ENCODE measurements at places on chromosomes 5 and 9.

DNA sequence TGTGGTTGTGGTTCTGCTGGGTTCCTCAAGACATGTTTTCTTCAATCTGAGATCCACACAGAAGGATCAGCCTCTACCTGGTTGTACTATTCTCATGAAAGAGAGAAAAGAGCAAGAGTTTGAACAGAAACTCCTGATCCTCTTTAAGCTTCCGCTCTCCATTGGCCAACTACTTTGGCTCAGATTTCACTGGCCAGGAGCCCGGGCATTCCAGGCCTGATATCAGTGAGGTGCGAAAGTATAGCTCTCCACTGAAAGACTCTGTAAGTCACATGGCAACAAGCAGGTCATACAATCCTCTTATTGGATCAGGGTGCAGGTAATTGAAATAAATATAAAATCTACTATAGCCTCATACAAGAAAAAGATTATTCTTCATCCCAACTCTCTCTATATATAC is 920.5 kb downstream of the TLE4 start:
- no peak for DNase-seq

DNA sequence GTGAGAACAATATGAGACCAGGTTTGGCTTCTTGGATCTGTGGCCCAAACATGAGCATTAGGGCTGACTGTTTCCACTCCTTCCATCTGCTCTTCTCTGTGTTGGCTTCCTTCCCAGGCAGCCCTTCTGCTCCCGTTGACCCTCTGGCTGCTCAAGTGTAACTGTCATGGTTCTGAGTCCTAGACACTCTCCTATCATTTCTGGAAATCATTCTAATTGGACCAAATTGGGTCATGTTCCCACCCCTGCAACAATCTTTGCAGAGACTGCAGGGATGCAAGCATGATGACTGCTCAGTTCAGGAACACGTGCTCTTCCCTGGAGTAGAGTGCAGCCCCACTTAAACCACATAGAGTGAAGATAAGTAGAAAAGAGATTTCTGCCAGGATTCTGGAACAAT is 741.4 kb downstream of the TAF11L14 start:
- no peak for DNase-seq

GRCh38 chr9:37650299-37650872 is 368 bp upstream of the FRMPD1 start:
- DNase-seq = no peak

- DNase-seq = no peak
These were observed 44.5 kb downstream of the SECISBP2 start for GRCh38 chr9:89362647-89363310.

DNA sequence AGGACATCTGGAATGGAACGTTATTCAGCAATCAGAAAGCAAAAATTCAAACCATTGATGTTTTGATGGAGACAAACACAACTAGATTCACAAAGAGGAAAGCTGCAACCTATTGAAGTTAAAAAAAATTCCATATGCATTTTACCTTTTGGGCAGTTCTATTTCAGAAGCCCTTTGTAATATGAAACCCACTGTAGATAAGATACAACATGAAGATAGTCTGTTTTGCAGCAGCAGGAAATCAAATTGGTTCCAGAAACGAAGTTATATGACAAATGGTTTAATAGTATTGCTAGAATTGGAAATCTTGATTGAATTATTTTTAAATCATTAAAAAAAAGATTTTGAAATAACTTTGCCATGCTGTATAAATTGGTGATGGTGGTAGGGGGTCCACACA is 872 bp downstream of the LIX1 start:
- no peak for DNase-seq

DNA sequence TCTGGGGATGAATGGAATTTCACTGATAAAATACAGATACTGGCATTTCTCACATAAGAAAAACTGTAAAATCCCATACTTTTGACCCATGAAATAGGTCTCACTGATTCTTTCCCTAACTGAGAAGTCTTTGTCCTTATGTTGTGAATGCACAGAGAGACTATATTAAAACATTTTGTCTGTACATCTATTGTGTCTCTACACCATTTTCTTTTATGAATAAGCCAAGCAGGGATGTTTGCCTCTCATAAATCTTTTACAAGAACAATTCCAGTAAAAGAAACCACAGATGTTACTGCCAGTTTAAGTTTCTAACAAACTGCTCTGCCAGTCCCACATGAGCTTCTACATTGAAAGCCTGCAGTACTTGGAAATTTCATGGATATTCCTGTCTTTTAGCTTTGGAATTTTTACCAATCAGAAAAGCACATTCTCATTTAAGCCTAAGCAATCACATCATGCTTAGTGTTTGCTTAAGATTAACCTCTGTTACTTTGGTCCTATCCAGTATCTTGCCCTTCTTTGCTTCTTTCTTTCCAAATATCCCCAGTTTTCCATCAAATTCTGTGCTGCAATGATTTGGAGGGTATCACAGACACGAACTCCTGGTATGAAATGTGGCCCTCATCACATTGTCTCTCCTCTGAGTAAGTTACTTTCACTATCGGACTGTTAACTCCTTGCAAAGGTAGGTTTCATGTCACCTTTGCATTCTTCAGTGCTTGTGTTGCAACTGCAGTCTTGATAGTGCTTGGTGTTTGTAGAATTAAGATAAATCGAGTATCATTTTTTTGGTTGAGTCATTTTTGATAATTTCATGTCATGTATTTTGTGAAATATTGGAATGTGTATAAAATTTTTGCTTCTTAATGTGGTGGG is 415.1 kb upstream of the ADAMTSL1 start:
- no peak for DNase-seq

- DNase-seq = no peak
These were observed 135.4 kb downstream of the ISL1 start for GRCh38 chr5:51518607-51519006.

DNA sequence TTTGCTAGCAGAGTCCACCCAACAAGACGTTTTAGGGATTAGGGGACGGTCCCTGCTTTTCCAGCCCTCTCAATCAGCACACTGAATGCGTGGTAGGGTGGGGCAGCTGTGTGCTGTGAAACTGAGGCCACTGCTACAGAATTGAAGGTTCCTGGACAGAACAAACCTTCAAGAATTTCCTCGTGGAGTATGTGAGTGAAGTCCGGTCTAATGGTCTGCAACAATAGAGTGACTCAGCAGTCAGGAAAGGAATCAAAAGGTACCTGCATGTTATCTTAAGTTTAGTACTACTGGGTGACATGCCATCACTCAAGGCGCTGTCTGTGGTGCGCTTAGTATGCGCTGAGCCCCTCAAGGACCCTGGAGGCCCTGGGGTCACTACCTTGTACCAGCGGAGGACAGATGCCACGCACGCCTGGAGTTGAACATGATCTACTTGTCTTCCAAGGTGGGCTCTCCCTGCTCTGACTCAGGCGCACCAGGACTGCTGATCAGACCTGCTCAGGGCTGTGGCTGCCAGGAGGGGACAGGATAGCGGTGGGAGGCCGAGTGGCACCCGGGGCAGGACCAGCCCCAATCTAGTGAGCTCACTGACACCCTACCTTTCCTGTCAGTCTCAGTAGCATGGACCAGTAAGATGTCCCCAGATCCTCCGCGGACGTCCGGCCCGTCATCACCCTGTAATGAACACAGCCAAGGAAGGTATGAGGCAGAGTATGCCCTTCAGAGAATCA is 50.5 kb downstream of the PRRT1B start:
- no peak for DNase-seq

DNA sequence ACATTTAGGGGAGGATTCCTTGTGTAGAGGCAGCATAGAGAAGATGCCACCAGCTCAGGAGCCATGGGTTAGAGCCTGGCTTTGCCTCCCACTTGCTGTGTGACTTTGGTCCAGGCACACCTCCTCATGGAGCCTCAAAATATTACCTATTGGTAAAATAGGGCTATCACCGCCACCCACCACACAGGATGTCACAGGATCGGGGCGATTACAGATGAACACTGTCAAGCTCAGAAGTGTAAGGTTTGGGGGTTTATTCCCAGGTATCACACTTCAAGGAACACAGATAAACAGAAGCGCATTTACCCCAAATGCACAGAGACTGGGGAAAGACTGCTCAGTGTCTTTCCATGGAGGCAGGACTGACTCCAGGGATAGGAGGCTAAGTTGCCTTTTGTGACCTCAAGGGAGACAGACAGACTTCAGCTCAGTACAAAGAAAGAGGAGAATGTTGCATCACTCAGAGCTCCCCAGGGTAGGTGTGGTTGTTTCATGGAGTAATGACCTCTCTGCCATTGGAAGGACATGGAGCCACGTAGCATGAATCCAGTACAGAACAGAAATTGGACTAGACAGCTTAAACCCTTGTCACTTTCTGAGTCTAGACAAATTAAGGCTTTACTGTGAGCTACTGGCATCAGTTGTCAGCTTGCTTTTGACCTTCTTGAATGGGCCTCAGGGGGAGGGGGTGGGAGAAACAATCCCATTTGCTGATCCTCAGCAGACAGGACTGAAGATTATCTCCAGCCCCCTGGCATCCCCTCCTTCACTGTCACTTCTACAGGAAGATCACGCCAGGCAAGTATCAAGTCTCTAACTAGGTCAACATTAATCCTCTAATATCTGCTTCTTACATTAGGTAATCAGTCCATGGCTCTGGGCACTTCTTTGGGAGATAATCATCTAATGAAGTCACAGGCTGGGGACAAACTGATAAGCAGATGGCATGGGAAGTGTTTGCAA is 6.5 kb downstream of the TRAF1 start:
- DNase-seq = no peak

DNA sequence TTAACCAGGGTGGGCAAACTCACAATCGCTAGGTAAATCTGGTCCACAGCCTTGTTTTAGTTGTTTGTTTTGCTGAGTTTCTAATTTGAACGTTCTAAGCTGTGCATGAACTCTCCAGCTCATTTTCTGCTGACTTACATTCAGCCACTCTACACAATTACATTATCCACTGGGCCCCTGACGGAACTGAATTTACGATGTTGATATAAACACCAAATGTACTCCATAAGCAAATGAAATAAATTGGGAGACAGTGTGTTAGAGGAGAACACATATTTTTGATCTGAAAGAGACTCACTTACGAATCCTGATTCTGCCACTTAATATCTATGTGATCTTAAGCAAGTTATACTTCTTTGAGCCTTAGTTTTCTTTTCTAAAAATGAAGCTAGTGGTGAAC is 393.4 kb downstream of the ZNF608 start:
- DNase-seq = no peak

DNA sequence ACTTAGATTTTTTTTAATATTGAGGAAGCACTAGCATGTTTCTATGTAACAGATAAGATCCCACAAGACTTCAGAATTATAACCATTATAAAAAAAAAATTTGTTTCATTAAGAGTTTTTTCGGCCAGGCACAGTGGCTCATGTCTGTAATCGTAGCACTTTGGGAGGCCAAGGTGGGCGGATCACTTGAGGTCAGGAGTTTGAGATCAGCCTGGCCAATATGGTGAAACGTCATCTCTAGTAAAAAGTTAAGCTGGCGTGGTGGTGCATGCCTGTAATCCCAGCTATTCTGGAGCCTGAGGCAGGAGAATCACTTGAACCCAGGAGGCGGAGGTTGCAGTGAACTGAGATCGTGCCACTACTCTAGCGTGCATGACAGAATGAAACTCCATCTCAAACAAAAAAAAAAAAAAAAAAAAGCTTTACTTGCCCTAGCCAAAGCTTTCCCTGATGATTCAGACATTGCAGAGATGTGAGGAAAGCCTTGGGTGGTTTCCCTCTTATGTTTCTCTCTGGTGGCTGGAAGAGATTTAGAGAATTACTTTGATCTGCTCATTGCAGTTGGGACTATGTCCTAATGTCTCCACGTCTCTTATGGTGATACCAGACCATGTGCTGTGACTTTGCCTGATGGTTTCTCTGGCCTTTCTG is 65.4 kb downstream of the EGFLAM start:
- peak; percentile 72 for DNase-seq

GRCh38 chr9:35042081-35042604 is 30.3 kb downstream of the VCP start:
- peak; percentile 26 for DNase-seq

DNA sequence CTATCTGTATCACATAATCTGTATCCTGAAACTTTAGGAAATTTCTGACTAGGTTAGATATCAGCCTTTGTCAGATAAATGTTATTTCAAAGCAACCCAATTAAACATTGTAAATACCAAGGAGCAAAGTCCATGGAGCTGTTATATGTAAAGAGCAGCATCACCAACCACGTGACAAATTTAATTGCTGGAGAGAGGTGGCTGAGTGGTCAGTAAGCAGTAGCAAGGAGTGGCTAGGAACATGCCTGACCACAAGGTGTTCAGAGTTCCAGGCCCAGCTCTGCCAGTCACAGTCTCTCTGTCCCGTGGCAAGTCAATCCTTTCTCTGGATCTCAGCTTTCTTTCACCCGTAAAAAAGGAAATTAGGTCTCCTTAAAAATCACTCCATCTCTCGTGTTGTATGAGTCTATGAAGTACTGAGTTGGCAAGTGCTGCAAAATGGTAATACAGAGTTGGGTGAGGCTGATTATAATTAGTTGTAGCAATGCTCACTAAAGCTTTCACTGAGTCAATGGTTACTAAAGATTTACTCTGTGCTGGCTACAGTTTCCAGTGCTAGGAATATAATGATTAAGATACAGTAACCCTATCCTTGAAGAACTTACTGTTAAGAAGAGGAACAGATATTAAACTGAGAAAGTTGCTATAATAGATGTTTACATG is 166.1 kb downstream of the GNAQ start:
- no peak for DNase-seq

GRCh38 chr5:56142614-56143372 is 90.3 kb downstream of the ANKRD55 start:
- no peak for DNase-seq

- peak; percentile 73 for DNase-seq
These were observed 182.4 kb upstream of the OTULINL start for GRCh38 chr5:14399054-14399692.

GRCh38 chr5:78667461-78668103 is 19.0 kb upstream of the LHFPL2 start:
- DNase-seq = no peak

DNA sequence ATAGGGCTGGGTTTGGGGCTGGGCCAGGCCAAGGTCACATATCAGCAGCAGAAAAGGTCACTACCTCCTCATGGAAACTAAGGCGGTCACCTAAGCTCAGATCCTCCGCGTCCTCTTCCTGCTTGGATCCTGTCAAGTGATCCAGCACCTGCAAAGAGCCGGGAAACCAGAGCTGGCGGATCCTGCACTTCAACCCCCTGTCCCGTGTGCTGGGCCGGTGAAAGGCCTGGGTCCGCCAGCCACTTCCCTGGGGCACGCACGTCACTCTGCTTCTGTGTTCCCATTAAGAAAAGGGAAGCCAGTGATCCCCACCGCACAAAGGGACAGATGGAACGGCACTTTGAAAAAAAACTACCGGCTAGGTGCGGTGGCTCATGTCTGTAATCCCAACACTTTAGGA is 61.3 kb upstream of the STXBP1 start:
- no peak for DNase-seq

Data from fibroblast of skin of right biceps (primary cell).